ENCODE measurements at places on chromosomes 7 and 10.

GRCh38 chr7:32066441-32066840 is 3.8 kb downstream of the PDE1C start:
- no peak for DNase-seq

- no peak for DNase-seq
Measured at GRCh38 chr10:95516774-95517373, 44.3 kb downstream of the SORBS1 start.

DNA sequence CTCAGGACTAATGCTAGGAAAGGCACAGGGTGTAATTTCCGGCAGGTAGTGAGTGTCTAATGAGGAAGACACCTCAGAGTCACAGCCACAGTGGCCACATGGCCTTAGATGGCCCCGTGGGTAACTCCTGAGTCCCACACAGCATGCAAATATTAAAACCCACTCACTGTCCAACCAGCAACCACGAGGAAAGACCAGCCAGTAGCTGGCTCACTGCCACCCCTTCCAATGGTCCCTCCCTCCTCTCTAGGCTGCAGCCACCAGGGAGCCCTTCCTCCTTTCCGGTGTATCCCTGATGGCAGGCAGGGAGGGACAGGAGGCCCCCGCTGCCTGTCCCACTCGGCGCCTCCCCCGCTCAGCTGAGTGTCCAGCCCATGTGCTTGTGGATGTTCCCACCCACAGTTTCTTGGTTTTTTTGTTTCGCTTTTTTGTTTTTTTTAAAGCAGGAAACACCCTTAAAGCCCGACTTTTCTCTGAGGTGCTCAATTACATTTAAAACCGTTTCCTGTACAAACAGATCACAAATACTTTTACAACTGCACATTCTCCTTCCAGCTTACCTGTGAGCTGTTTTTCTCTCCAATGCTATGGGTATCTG is 9.2 kb downstream of the BNIP3 start:
- no peak for DNase-seq

DNA sequence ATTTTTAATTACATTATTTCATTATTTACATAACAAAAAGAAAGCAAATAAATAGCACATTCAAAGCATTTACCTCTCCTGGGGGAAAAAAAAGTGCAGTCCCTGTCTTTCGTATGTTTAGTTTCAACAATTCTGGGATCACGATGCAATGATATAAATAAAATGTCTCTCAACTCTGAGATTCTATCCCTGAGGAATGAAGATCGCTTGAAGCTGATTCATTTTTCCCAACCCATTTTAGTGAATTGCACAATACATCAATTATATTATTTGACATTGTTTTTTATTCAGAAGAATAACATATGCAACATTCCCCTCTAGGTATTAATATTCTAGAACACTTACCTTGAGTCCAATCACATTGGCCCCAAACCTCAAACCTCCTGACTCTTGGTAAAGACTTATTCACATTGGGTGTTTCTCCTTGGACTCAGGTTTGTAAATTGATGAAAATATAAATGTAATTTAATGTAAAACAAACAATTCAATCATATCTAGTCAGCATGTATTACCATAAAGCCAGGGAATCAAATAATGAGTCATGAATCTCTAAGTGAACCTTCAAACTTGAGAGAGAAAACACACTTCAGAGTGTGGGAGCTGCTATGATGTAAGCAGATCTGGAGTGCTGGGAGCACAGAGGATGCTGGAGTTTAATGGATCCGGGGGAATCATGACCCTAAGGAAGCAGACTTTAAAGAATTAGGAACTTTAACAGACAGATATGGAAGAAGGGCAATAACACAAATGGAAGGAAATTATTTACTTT is 5.3 kb upstream of the SCIN start:
- DNase-seq, result no peak

GRCh38 chr7:90759710-90760109 is 163.6 kb downstream of the CDK14 start:
- no peak for DNase-seq

DNA sequence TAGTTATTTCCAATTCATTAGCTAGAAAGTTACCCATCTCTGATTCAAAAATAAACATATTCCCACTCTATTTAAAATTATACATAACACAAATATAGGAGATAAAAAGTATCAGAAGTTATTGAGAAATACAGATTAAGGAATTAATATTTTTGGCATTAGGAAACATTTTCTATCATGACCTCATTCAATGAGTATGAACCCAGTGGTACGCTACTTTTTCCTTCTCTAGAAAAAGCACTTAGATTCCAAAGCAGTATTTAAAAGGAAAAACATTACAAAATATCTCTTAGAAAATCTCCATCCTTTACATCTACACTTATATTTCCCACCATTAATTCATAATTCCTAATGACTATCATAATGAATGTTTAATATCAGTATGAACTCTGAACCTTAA is 240.6 kb upstream of the GNAI1 start:
- DNase-seq, result no peak

DNA sequence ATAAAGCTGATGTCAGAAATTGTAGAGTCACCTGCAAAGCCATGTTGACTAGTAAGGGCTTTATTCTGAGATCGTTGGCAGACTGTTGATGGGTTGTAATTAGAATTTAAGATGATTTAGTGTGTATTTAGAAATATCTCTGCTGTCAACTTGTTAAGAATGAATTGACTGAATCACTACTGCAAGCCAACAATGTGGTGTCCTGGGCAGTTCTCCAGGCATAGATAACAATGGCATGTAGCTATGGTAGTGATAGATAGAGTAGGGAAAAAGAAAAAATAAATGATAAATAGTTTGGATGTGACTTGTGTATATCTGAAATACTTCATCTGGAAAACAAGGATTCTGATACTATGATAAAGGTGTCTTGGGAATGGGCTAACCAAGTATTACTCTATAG is 640.2 kb downstream of the ARL4A start:
- no peak for DNase-seq

DNA sequence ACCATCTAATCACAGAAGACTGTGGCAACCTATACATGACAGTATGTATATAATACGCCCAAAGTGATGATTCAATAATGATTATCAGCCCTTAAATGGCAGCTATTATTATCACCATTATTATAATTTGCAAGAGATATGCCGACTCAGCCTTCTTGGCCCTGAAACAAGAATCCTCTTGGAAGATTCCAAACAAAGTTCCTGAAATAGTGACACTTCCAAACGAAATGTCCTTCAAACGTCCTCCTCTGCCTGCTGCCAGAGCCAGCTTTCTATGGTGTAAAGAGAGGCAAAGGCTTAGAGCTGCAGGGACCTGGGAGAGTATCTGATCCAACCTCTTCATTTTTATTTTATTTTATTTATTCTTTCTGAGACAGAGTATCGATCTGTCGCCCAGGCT is 36.0 kb downstream of the NRAP start:
- no peak for DNase-seq

GRCh38 chr10:30821261-30821993 is 191.9 kb upstream of the LYZL2 start:
- DNase-seq, result no peak

DNA sequence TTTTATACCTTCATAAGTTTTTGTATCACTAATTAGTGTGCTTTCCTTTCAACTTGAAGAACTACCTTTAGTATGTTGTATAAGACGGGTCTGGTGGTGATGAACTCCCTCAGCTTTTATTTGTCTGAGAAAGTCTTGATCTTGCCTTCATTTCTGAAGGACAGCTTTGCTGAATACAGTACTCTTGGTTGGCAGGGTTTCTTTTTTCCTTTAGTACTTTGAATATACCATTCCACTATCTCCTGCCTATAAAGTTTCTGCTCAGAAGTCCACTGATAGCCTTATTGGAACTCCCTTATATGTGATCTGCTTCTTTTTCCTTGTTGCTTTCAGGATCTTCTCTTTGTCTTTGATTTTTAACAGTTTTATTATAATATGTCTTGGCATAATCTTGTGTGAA is 230.9 kb downstream of the HPSE2 start:
- no peak for DNase-seq

DNA sequence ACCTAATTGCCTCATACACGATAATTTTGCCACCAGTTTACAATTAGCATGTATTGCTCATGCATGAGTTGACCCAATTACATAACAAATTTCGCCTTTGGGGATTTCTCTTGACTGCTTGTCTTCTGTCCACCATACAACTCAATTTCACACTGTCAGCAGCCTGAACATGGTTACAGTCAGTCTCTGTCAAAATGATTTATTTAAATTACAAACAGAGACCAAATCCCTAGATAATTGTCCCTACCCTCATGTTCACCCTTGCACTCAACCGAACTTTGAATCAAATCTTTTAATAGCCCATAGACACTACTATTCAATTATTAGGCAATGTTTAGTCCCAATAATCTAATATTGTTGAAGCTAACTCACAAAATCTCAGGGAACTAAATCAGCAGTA is 59.7 kb upstream of the NEBL start:
- DNase-seq, result no peak

- DNase-seq, result no peak
Measured at GRCh38 chr7:93298206-93298605, 66.0 kb downstream of the VPS50 start.

DNA sequence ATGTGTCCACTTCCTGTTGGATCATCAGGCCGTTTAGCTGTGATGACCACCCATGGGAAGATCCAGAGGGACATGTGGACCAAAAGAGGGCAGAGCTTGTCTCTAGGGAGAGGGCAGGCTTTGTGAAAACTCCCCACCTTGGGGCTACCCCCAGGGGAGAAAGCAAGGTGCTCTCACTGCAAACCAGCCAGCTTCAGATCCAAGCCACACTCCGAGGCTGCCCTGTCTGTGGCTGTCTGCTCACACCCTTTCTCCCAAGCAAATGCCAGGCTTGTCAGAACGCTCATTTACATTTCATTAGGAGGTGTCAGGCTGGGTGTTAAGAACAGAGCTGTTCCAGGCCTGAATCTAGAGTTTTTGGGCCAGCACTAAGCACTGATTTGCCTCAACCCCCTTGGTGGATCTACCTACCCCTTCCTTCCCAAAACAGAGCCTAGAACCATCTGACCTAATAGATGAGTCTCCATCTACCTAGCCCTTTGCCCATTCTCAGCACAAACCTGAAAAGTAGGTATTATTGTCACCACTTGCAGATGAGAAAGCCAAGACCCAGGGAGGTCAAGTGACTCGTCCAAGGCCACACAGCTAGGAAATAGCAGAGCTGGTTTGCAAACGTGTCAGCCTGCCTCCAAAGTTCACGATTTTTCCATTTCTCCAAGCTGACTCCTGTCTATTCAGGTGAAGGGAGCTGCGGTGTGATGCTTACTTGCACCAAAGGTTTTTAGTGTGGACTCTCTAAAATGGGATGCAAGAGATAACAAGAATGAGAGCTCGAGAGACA is 130.9 kb downstream of the EMX2 start:
- no peak for DNase-seq

DNA sequence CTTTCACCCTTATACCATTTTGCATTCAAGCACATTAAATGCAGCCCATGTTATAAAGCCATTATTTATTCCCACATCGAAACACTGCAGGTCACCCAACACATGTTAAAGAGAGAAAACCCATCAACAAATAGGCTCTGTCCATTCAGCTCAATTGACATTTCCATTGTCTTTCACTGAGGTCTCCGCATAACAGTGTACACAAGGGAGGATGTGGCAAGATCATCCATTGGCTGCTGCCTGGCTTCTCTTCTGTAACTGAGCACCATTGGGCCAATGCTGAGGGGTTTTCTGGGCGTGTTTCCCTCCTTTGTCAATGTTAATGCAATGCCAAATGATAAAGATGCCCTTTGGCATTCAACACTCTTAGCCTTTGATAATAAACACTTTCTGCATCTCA is 278.1 kb upstream of the SP4 start:
- peak; percentile 49 for DNase-seq

- no peak for DNase-seq
Measured at GRCh38 chr10:120984221-120984620, 133.1 kb downstream of the WDR11 start.

- peak; percentile 70 for DNase-seq
Measured at GRCh38 chr10:94310369-94310768, 52.4 kb downstream of the NOC3L start.

DNA sequence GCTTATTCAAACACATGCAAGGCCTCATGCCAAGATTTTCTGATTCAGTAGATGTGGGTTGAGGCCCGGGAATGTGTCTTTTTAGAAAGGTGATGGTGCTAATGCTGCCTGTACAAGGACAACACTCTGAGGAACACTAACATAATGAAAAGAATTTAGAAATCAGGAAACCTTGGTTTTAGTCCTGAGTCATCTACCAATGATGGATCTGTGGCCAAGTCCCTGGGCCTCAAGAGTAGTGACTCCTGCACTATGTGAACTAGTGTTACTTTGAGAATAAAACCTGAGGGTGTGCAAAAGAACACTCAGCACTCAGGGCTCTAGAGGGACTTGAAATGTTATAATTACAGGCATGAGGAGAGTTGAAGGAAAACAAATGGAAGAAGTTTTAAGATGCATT is 741.7 kb upstream of the GALNT17 start:
- DNase-seq, result no peak

GRCh38 chr7:6317797-6318438 is 45.5 kb upstream of the CYTH3 start:
- DNase-seq, result no peak
